Activated naive CD4-positive, alpha-beta T cell (primary cell): ENCODE measurements at places on chromosomes 3 and 15.

GRCh38 chr3:122802323-122802722, 7.5 kb downstream of the SLC49A4 start:
- DNase-seq, result no peak

- DNase-seq, result no peak
Measured at GRCh38 chr3:124467980-124468902, 262.0 kb upstream of the UMPS start.

DNA sequence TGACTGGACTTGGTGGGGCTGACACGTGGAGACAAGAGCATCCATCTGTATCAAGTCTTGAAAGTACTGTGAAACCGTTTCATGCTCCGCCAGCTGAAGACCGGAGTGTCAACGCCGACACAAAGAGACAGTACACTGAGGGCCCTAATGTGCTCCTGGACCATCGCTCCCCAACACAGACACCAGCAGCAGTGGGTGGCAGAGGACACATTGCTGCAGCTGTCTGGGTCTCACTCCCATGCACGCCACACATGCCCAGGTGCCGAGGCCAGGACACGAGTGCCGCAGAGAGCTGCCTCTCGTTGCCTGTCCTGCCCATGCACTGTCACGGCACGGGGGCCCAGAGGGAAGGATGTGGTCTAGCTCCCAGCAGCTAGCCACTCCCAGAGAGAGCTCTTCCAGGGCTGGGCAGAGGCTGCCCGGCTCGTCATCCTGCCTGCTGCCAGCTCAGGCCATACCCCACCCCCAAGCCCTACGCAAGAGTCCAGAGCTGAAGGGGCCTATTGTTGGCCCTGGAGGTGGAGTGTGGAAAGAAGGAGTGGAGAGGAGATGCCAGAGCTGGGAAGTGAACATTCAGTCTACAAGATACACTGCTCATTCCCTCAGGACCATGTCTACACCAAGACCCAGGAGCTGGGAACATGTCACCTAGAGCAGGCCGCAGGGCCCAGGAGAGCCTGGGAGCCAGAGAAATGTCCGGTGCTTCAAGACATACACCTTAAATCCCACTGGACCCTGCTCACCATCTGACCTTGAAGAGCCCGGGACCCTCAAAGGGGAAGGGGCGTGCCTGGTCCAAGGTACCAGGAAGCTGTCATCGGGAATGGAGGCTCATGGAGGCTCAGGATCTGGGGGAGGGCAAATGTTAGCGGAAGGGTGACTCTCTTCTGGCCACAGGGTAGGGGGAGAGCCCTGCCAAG, 7.7 kb downstream of the TNK2 start:
- no peak for DNase-seq

- no peak for DNase-seq
Measured at GRCh38 chr3:194572143-194572789, 61.0 kb downstream of the TMEM44 start.

DNA sequence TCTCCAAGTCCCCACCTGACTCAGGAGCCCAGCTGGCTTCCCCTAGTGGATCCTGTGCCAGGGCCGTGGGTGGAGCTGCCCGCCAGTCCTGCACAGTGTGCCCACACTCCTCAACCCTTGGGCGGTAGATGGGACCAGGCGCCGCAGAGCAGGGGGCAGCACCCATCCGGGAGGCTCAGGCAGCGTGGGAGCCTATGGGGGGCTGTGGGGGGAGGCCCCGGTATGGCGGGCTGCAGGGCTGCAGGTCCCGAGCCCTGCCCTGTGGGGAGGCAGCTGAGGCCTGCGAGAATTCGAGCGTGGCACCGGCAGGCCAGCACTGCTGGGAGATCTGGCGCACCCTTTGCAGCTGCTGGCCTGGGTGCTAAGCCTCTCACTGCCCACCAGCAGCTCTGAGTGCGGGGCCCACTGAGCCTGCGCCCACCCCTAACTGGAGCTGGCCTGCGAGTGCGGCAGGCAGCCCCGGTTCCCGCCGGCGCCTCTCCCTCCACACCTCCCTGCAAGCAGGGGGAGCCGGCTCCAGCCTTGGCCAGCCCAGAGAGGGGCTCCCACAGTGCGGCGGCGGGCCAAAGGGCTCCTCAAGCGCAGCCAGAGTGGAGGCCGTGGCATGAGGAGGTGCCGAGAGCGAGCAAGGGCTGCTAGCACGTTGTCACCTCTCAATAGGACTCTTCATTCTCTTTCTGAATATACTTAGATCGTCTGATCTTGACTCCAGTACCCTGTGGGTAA, 64.0 kb downstream of the TMEM212 start:
- no peak for DNase-seq

- no peak for DNase-seq
Measured at GRCh38 chr3:36635731-36636130, 128.6 kb downstream of the DCLK3 start.
